Left lung (tissue), 14 donors: ENCODE measurements at places on chromosomes 7 and 10. TPM values are rescaled to one million over a fixed set of nuclear protein-coding genes. Genes with fewer than 3 reads are reported as not detected.

DNA sequence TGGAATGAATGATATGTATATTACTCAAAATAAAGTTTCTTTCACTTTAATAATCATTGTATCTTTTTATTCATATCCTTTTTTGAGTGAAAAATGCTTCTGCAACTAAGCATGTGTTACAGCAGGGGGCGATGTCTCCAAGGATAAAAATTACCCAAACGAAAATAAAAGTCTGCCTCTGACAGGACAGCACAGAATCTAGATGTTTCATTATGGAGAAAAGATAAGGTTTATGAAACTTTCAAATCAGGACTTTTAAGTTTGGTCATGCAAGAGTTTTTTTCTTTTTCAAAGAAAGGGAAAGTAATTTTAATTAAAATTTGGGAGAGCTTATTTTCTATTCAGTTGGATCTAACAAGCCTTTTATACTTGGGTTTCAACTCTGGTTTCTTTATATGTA, 48.4 kb downstream of the TES start:
- no peak overlapping the region for H3K27ac ChIP-seq
- peaks cover 37% of the 10 kb centered on the region for H3K36me3 ChIP-seq
- H3K4me3 ChIP-seq = no peak overlapping the region

Gene PRF1
- total RNA-seq = 15.0 TPM

DNA sequence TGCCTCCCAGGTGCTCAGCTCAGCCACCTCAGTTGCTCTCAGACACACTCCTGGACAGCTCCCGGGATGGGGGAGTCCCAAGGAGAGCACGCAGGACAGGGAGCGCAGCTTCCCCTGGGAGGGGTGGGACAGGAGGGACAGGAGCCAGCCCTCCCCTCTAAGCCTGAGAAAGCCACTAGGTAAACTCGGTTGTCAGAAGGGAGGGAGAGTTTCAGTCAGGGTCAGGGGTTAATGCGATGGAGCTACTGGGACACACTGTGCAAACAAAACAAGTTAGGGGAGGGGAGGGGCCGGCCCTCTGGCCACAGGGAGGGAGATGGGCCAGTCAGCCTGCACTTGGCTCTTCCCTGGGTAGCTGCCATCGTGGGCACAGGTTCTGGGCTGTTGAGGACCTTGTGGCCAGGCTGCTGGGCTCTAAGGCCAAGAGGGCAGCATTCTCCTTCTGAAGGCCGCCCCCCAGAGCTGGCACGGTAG, 31.1 kb downstream of the KAZALD1 start:
- DNase-seq = no peak
- H3K4me3 ChIP-seq = no peak overlapping the region
- H3K27me3 ChIP-seq = peaks cover 98% of the 10 kb centered on the region
- H3K27ac ChIP-seq = no peak overlapping the region
- H3K4me1 ChIP-seq = no peaks in the 10 kb centered on the region
- no peaks in the 10 kb centered on the region for H3K36me3 ChIP-seq

DNA sequence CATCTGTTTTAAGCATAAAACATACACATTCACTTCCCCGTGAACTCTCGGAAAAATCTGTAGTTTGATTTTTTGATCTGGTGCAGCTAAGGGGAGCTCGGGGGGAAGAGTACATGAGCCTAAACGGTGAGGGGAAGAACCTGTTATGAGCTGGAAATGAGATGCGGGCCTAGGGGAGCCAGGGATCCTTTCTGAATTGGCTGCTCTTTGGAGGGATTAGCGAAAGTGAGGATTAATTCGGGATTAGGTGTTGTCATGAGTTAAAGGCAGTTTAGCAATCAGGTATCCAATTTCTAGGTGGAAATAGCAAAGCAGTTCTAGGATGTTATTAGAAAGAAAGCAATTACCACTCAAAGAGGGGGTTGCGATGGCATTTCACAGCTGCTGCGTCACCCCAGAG, 51.1 kb upstream of the ADARB2 start:
- no peak for DNase-seq
- H3K4me1 ChIP-seq = no peaks in the 10 kb centered on the region
- H3K27me3 ChIP-seq = no peaks in the 10 kb centered on the region
- H3K27ac ChIP-seq = no peak overlapping the region
- no peak overlapping the region for H3K4me3 ChIP-seq
- no peaks in the 10 kb centered on the region for H3K36me3 ChIP-seq

DNA sequence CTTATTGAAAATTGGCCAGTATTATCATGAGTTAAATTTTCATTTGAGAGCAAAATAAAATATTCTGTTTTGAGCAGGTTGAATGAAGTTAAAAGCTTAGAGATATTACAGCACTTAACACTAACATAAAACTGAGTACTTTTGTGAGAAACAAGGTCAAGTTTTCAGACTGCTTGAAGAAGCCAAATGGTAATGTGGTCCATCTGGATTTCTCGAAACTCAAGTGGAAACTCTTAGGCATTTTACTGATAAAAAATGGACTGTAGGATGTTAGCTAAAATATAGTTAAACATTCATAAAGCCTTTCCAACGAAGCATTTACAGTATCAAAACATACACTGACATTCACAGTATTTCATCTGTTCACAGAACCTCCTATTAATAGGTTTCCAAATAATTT, 528.1 kb upstream of the SEMA3D start:
- H3K4me3 ChIP-seq = no peak overlapping the region
- no peaks in the 10 kb centered on the region for H3K27me3 ChIP-seq
- H3K27ac ChIP-seq = no peak overlapping the region
- no peaks in the 10 kb centered on the region for H3K36me3 ChIP-seq
- DNase-seq = no peak

DNA sequence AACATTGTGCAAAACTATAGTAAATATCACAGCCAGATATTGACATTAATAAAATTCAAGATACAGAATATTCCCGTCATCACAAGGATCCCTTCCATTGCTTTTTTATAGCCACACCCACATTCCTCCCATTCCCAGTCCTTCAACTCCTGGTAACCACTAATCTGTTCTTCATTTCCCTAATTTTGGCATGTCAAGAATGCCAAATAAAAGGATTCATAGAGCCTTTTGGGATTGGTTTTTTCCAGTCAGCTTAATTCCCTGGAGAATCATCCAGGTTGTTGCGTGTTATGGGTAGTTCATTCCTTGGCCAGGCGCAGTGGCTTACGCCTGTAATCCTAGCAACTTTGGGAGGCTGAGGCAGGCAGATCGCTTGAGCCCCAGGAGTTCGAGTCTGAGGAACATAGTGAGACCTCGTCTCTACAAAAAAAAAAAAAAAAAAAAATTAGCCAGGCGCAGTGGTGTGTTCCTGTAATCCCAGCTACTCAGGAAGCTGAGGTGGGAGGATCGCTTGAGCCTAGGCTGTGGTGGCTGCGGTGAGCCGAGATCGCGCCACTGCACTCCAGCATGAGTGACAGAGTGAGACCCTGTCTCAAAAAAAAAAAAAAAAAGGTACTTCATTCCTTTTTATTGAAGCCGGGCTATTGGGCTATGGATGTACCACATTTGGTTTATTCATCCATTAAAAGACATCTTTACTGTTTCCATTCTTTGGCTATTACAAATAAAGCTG, 2.7 kb downstream of the OGDH start:
- peaks cover 9% of the 10 kb centered on the region for H3K4me1 ChIP-seq
- no peak overlapping the region for H3K27ac ChIP-seq
- no peak overlapping the region for H3K4me3 ChIP-seq

- no peak for DNase-seq
- H3K27ac ChIP-seq = no peak overlapping the region
- H3K36me3 ChIP-seq = no peaks in the 10 kb centered on the region
- H3K4me3 ChIP-seq = no peak overlapping the region
Measured at GRCh38 chr7:132187869-132188789, 388.1 kb downstream of the PLXNA4 start.

Gene MLXIPL
- 6.2 TPM for total RNA-seq

DNA sequence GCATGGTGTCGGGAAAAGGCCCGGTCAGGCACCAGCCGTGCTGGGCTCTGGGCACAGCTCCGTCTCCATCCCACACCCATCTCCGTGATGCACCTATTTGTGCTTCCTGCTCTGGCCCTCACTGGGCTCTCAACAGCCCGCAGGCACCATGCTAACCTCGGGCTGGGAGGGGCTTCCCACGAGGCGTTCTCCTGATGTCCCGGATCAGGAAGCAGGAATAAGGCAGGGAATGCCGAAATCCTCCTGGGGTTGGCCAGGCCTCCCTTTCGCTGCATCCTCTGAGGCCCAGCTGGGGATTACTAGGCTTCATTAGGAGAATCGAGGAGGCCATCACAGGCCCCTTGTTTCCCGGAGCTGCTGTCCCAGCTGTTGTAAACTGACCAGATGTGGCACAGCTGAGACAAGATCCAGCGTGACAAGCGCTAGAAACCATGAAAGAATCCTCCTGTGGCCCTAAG, 72.0 kb downstream of the FAM53B start:
- no peak overlapping the region for H3K4me3 ChIP-seq
- no peaks in the 10 kb centered on the region for H3K36me3 ChIP-seq
- peak overlapping the region; percentile 84 for H3K27ac ChIP-seq
- no peaks in the 10 kb centered on the region for H3K27me3 ChIP-seq
- DNase-seq = peak; percentile 65

GRCh38 chr7:81014266-81014665, 95.4 kb upstream of the SEMA3C start:
- H3K27me3 ChIP-seq = no peaks in the 10 kb centered on the region
- DNase-seq = no peak
- no peaks in the 10 kb centered on the region for H3K4me1 ChIP-seq
- no peak overlapping the region for H3K4me3 ChIP-seq
- no peak overlapping the region for H3K27ac ChIP-seq
- no peaks in the 10 kb centered on the region for H3K36me3 ChIP-seq

- H3K4me3 ChIP-seq = no peak overlapping the region
- no peaks in the 10 kb centered on the region for H3K27me3 ChIP-seq
- peak; percentile 1 for DNase-seq
- H3K36me3 ChIP-seq = no peaks in the 10 kb centered on the region
- no peak overlapping the region for H3K27ac ChIP-seq
- H3K4me1 ChIP-seq = no peaks in the 10 kb centered on the region
Measured at GRCh38 chr10:120253131-120253530, 203.9 kb upstream of the PLPP4 start.

DNA sequence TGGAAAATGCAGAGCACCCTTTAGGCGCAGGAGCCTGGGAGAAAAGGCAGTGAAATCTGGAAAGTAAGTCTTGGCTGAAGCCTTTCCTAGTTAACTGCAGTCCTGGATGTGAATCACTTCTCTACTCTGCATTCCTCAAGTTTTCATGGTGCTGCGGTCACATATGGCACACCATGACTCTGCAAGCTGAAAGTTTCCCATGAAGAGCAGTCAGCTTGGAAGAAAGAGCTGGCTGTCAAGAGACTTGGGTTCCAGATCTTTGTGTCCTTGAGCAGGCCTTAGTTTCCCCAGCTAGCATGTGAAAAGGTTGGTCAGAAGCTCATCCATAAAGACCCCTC, 548.3 kb downstream of the SORCS3 start:
- no peaks in the 10 kb centered on the region for H3K36me3 ChIP-seq
- H3K4me1 ChIP-seq = no peaks in the 10 kb centered on the region
- no peaks in the 10 kb centered on the region for H3K27me3 ChIP-seq

- DNase-seq = no peak
- H3K27me3 ChIP-seq = no peaks in the 10 kb centered on the region
- no peak overlapping the region for H3K27ac ChIP-seq
Measured at GRCh38 chr7:7223250-7223649, 40.9 kb downstream of the C1GALT1 start.

DNA sequence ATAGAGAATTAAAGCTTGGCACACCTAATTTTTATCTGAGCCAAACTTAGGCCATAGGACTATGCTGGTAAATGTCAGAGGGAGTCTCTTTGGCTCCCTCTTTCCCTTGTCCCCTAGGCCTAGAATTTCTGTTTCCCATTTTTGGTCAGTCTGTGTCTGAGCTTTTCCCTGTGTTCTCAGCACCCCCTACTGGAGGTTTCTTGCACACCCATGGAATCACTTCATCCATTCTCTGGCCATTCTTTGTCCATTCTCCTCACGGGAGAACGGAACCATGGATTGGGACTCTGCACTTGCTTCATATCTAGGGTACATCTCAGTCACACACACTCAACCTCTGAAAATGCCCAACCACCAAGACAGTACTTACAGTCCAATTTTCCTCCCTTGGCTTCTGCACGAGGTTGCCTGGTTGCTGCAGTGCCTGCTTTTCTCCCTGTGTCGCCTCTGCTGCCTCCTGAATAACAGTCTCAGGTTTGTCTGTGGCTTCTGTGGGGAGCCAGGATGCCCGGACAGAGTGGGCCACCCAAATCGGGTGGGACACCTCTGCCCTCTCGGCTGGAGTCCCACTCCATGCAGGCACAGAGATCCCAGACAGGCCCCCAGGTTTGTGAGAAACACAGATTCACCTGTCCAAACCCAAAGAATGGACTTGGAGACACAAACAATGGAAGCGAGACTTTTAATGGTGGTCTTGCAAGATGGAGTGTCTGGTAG, 35.1 kb upstream of the DNAH11 start:
- H3K36me3 ChIP-seq = no peaks in the 10 kb centered on the region
- peak; percentile 51 for DNase-seq
- no peaks in the 10 kb centered on the region for H3K4me1 ChIP-seq
- H3K27ac ChIP-seq = no peak overlapping the region
- no peak overlapping the region for H3K4me3 ChIP-seq

Gene ZNF282
- 20.1 TPM for total RNA-seq

- H3K27me3 ChIP-seq = no peaks in the 10 kb centered on the region
- H3K4me1 ChIP-seq = no peaks in the 10 kb centered on the region
- no peak overlapping the region for H3K27ac ChIP-seq
- no peak overlapping the region for H3K4me3 ChIP-seq
Measured at GRCh38 chr10:108454793-108455192, 1290.3 kb upstream of the SORCS1 start.

DNA sequence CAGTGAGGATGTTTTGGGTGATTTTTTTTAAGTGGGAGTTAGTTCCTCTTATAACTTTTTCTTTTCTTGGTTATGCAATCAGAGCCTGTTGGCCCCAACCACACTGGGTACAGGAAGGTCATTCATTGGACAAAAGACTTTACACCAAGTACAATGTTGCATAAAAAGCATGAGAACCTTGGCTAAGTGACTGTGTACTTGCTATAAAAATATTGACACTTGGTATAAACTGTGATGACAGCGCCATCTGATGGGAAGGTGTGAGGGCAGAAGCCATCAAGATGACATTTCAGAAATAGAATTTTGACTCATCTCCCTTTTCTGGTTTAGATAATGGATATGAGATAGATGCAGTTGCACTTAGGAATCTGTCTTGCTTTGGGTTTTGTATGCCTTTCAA, 126.4 kb upstream of the CCDC6 start:
- no peak for DNase-seq
- H3K27ac ChIP-seq = no peak overlapping the region
- H3K27me3 ChIP-seq = no peaks in the 10 kb centered on the region

Gene CALCR
- 0.16 TPM for total RNA-seq

- DNase-seq = no peak
- no peak overlapping the region for H3K27ac ChIP-seq
- no peaks in the 10 kb centered on the region for H3K36me3 ChIP-seq
- no peaks in the 10 kb centered on the region for H3K4me1 ChIP-seq
- no peaks in the 10 kb centered on the region for H3K27me3 ChIP-seq
Measured at GRCh38 chr10:51109801-51110533, 35.7 kb downstream of the PRKG1 start.

Gene SORBS1
- total RNA-seq = 52.7 TPM

GRCh38 chr7:150665089-150665748, 20.3 kb upstream of the GIMAP2 start:
- no peaks in the 10 kb centered on the region for H3K27me3 ChIP-seq
- DNase-seq = no peak
- H3K4me1 ChIP-seq = no peaks in the 10 kb centered on the region
- peak overlapping the region; percentile 46 for H3K27ac ChIP-seq
